ENCODE measurements at places on chromosomes 13 and 19.
A peak's percentile ranks its signal among the peaks of the same experiment; 100 is the strongest.

- DNase-seq: no peak
Measured at GRCh38 chr19:35130761-35131720, 3.8 kb downstream of the LGI4 start.

GRCh38 chr19:928471-929202, 2.8 kb downstream of the ARID3A start:
- no peak for DNase-seq

- no peak for DNase-seq
Measured at GRCh38 chr13:41767801-41768200, 193.1 kb downstream of the VWA8 start.

- DNase-seq: no peak
Measured at GRCh38 chr13:112174476-112175110, 107.6 kb downstream of the SOX1 start.

- no peak for DNase-seq
Measured at GRCh38 chr19:35232912-35233311, 4.4 kb upstream of the FAM187B start.

GRCh38 chr19:11540645-11541044, 2.0 kb downstream of the CNN1 start:
- no peak for DNase-seq

- DNase-seq: no peak
Measured at GRCh38 chr19:722553-723101, 13.9 kb downstream of the PALM start.

- no peak for DNase-seq
Measured at GRCh38 chr13:102593466-102593865, 3.3 kb upstream of the TPP2 start.

GRCh38 chr13:23766283-23766682, 122.9 kb downstream of the MIPEP start:
- no peak for DNase-seq

- DNase-seq: no peak
Measured at GRCh38 chr19:41322451-41322850, 12.5 kb downstream of the CCDC97 start.

DNA sequence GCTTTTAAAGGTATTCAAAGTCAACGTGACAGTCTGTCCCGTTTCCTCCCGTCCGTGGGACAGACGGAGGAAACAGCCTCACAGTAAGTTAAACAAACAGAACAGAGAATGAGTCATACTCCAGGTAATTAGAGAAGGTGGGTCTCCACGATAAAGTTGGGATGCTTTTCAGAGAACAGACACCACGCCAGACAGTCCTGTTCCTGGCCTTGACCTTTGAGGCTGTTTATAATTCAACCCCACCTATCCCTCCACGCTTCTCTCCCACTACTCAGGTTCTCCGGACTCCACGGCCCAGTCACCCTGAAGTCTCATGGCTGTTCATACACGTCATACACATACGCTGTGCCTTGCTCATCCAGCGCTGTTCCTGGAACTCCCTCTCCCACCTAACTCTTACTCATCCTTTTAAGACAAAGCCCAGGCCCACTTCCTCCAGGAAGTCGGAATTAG, 42.5 kb downstream of the ARHGEF18 start:
- no peak for DNase-seq

- DNase-seq: no peak
Measured at GRCh38 chr19:31340042-31341025, 8.9 kb downstream of the TSHZ3 start.

GRCh38 chr19:56193981-56194640, 3.5 kb downstream of the ZSCAN5B start:
- no peak for DNase-seq

DNA sequence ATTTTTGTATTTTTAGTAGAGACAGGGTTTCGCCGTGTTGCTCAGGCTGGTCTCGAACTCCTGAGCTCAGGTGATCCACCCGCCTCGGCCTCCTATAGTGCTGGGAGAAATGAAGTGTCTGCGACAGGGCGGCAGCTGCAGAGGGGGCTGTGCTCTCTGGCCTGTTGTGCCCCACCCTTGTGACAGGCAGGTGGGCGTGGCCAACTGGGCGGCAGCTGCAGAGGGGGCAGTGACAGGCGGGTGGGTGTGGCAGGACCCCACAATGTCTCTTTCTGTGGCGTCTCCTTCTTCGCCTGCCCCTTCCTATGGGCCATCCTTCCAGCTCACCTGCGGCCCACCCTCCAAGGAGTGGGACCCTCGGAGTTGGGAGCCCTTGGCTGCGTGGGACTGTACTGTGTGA, 11.8 kb downstream of the STK11 start:
- no peak for DNase-seq

GRCh38 chr13:112796190-112796915, 106.5 kb downstream of the ATP11A start:
- no peak for DNase-seq

DNA sequence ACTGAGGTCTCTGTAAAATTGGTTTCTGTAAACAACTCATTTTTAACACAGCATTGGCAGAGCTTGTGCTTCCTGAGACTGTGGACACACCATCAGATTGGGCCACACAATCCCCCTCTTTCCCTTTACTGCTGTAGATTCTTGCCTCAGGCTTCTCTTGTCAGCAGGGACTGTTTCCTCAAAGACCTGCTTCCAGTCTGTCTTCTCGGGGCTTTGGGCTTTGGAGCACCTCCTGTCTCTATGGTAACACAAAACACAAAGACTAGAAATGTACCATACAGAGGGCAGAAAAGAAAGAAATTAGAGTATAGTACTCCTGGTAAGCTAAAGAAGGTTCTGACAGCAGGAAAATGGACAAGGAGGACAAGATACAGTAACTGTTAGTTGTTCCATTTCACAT, 484.5 kb downstream of the DIAPH3 start:
- DNase-seq: no peak

- no peak for DNase-seq
Measured at GRCh38 chr13:103033999-103034398, 32.2 kb downstream of the SLC10A2 start.

- DNase-seq: peak; percentile 81
Measured at GRCh38 chr19:53868892-53869804, 1.5 kb downstream of the MYADM start.

- DNase-seq: no peak
Measured at GRCh38 chr13:68234274-68234673, 1004.1 kb upstream of the PCDH9 start.

DNA sequence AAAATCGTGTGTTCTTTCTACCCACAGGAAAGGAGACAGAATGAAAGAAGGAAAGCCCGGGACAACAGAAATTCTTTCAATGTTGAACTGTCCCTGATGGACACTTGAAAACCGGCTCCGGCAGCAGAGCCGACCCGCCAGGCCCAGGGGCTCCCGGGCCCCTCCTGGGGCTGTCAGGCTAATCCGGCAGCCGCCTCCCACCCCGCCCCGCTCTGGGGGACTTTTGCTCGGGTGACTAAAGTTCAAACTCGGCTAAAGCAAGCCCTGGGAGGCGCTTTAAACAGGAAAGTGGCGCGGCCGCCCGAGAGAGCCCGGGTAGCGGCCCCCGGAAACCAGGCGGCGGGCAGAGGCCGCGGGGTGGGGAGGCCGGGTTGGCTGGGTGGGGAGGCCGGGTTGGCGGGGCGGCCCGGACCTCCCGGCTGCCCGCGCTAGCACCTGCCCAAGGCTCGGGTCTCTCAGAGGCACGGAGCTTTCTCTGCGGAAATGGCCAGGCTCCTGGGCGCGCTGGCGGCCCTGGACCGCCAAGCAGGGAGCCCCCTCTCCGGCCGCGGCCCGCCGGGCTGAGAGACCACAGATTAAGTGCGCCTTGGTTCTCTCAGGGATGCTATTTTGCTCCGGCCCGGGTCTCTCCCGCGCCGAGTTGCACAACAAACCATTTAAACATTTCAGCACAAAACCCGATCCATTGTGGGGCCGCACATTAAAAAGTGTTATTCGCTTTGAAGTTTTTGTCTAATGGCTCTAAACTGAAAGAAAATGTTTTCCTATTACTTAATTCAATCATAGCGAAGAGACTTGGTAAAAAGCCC, 2.6 kb upstream of the GSX1 start:
- no peak for DNase-seq

- DNase-seq: no peak
Measured at GRCh38 chr19:4722671-4723594, 709 bp downstream of the DPP9 start.

- DNase-seq: no peak
Measured at GRCh38 chr13:98450539-98451111, 126.3 kb downstream of the STK24 start.

DNA sequence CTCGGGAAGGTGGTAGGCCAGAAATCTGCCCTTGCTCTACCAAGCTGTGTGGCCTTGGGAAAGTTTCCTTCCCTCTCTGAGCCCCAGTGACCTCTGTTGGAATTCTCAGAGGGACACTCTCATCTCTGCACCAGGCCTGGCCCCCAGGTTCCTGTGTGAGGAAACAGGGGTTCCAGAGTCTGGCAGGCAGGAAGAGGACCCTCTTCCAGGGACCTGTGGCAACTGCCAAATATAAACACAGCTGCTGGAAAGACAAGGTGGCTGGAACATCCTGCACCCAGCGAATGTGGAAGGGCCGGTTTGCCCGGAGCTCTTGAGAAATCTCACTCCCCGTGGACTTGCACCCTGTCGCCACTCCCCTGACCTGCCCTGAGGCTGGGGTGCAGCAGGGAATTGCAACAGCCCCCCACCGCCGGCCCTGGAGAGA, 52.8 kb downstream of the GADD45B start:
- no peak for DNase-seq

GRCh38 chr13:106530171-106530851, 5.2 kb downstream of the EFNB2 start:
- no peak for DNase-seq

GRCh38 chr13:112850273-112850672, 118.7 kb upstream of the MCF2L start:
- no peak for DNase-seq

DNA sequence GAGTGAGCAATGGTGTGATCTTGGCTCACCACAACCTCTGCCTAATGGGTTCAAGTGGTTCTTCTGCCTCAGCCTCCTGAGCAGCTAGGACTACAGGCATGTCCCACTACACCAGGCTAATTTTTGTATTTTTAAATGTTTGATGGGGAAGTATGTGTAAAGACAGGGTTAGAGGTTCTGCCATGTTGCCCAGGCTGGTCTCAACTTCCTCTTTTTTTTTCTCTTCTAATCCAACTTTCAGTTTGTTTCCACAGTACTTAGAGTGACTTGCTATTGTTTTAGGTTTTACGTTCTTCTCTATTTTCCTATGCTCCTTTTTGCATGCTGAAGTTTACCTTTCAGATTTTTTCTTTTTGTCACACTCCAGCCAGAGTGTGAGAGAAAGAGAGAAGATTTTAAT, 1433.0 kb downstream of the UQCRFS1 start:
- no peak for DNase-seq

GRCh38 chr13:96020155-96020575, 33.0 kb downstream of the UGGT2 start:
- DNase-seq: no peak

DNA sequence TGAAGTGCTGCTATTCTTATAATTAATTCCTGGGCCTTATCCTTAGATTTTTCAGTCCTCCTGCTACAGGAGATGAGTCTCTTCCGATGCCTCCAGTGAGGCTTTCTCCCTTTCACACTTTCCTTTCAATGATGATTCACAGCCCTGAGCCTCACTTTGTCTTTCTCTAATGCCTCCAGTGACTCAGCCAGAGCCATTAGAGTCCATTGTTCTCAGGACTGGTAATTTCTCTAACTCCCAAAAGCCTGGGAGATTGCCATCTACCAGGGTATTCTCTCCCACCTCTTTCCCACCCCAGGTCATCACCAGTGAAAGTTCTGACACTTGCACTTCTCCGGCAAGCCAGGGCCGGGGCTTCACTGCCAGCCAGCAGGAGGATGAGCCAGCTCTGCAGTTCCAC, 49.6 kb upstream of the ARGLU1 start:
- no peak for DNase-seq

- no peak for DNase-seq
Measured at GRCh38 chr13:110361365-110361911, 54.4 kb downstream of the COL4A2 start.

- DNase-seq: no peak
Measured at GRCh38 chr13:87042946-87043345, 628.2 kb upstream of the SLITRK5 start.

GRCh38 chr19:53190253-53190652, 2.9 kb downstream of the ZNF665 start:
- no peak for DNase-seq

DNA sequence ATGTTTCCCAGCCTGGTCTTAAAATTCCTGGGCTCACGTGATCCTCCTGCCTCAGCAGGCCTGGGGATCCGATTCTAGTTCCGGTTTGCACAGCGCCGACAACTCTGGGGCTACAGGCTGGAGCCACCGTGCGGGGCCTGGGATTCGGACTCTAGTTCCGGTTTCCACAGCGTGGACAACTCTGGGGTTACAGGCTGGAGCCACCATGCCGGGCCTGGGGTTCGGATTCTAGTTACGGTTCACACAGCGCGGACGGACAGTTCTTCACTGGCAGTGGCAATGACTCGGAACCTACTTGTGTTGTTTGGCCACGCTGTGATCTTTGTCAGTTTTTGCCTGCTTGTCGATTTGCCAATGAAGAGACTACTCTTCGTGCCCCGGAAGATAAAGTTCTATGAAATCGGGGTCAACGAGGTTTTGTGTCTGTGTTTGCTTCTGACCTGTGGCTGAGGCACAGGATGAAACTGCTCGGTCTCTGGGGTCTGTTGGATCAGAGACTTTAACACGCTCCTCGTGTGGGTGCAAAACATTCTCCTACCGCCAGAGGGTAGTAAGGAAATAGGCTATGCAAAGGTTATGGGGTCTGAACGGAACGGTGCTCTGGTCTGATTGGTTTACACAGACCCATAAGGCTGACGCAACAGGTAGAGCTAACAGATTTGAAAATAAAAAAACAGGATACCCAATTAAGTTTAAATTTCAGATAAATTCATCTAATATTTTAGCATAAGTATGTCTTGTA, 12.1 kb upstream of the ZSCAN1 start:
- DNase-seq: no peak

All from stimulated activated CD8-positive, alpha-beta memory T cell treated with anti-CD3 and anti-CD28 coated beads, Interleukin-2, amount 100 ng/mL, for 1 hour (primary cell).